ENCODE measurements at places on chromosomes 16 and 17.

GRCh38 chr17:48503747-48504146, 27.1 kb downstream of the HOXB1 start:
- peak; percentile 79 for DNase-seq

GRCh38 chr16:52872731-52873130, 180.0 kb downstream of the CHD9NB start:
- DNase-seq = no peak

- peak; percentile 96 for DNase-seq
These were observed 107.0 kb upstream of the CACNG5 start for GRCh38 chr17:66727634-66728570.

DNA sequence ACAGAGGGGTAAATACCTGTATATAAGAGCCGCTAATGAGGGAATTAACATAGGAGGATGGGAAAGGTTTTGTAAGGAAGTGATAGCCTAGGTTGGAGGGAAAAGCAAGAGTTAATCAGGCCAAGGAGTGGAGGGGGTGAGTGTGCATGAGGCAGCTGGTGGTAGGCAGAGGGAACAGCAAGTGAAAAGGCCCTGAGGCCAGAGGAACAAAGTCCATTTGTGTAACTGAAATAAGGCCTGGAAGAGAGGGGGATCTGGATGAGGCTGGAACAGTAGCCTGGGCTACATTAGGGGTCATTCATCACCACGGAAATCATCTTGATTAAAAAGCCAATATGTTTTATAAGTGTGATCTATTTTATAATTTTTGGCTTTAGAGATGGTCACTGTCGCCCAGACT, 45.7 kb downstream of the FZD2 start:
- no peak for DNase-seq

DNA sequence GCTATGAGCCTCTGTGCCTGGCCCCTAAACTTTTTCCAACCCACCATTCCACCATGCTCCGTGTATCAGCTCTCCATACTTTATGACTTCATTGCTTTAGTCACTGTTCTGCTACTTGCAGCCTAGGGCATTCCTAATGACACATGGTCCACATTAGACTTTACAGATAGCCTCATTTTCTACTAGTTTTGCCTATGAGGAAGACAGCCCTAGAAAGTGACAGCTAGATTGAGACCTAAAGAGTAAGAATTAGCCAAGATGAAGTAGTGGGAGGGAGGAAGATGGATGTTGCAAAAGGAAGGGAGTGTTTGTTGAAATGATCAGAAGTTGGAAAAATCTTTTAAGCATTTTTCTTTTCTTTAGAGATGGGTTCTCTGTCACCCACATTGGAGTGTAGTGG, 11.0 kb downstream of the C16orf54 start:
- DNase-seq = no peak

GRCh38 chr17:41683441-41684007, 5.2 kb upstream of the EIF1 start:
- DNase-seq = peak; percentile 47

DNA sequence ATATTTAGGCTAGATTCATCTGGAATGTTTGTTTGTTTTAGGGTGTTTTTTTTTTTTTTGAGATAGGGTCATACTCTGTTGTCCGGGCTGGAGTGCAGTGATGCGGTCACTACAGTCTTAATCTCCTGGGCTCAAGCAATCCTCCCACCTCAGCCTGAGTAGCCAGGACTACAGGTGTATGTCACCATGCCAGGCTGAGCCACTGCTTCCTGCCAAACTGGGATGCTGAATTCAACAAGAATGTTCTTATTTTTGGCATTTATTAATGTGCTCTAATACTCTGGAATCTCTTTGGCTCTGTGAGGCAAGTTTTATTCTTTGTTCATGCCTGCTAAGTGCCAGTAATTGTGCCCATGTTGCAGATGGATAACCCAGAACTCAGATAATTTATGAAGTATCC, 21.5 kb downstream of the SP2 start:
- no peak for DNase-seq

- DNase-seq = no peak
These were observed 31.9 kb upstream of the PHAF1 start for GRCh38 chr16:67077871-67078270.

DNA sequence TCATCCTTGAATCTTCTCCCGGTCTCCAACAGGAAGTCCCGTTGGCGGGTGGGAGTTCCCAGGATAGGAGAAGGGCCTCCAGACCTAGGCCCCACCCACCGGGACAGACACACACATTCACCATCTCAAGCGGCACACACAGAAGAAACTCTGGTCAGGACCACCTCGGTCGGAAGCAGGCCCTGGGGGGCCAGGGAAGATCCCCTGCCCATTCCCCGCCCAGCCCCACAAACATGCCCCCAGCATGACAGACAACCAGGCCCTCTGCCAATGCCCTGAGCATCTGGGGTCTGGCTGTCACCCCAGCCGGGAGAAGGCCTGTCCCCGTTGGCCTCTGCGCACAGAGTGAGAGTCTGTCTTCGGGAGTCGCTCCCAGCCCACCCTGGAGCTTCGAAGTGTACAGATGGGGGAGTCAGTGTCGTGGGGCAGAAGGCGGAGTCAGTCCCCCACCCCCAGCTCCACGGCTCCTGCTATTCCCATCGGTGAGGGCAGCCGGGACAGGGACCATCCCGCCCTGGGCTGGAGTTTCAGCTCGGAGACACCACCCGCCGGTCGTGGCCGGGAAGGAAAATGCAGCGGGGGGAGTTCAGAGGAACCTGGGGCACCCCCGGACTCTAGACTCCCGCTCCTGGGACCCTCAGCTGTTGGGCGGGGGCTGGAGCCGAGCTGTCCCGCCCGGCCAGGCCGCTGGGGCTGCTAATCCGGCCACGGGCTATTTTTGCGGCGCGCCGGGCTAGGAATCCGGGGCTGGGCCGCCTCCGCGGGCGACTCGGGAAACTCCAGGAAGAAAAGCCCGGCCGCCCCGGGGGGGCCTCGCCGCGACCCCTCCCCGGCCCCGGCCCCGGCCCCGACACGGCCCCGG, 660 bp downstream of the RHBDF1 start:
- DNase-seq = peak; percentile 95

DNA sequence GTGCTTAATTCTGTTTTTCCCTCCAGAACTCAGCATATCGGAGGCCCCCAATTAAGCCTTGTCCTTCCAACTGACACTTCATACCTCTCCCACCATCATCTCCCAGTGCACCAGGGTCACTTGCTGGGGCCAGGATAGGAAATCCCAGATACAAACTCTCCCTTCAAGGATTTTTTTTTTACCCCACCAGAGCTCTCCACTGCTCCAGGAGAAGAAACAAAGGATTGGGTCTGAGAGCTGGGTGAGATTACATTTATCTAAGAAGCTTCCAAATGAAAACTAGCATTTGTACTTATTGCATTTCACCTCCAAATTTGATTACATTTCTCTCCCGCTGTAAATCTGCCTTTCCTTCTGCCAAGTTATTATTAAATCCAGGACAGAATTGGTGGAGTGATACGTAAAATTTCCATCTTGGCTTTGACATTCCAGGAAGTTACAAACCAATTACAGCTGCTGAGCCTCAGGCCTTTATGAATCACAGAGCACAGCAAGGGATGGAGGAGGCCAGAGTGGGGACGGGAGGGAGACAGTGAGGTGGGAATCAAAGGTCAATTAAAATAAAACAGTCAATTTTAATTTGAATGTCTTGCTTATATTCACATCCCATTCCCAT, 123.5 kb downstream of the USP31 start:
- no peak for DNase-seq

GRCh38 chr17:39659279-39660010, 5.7 kb upstream of the TCAP start:
- no peak for DNase-seq

GRCh38 chr16:88999457-89000206, 22.6 kb upstream of the CBFA2T3 start:
- peak; percentile 66 for DNase-seq

DNA sequence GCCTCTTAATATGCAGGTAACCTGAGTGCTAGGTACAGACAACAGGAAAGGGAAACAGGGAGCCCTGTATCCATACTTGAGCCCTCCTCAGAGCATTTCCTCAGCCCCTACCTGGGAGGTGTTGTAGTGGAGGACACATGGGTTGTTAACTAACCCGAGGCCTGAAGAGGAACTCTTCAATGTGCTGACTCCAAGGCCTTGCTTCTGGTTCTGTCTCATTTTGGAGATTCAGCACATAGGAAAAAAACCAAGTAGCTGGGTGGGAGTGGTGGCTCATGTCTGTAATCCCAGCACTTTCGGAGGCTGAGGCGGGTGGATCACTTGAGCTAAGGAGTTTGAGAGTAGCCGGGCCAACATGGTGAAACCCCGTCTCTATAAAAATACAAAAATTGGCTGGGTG, 24.8 kb downstream of the SNX11 start:
- no peak for DNase-seq

- DNase-seq = no peak
These were observed 86.9 kb downstream of the MRM3 start for GRCh38 chr17:869086-869485.

GRCh38 chr17:5584383-5585286, at the start of gene NLRP1:
TSS of gene NLRP1 (minus strand) at chr17:5584509. CDS start at chr17:5583957, 552 bp downstream.
- DNase-seq = peak; percentile 88

DNA sequence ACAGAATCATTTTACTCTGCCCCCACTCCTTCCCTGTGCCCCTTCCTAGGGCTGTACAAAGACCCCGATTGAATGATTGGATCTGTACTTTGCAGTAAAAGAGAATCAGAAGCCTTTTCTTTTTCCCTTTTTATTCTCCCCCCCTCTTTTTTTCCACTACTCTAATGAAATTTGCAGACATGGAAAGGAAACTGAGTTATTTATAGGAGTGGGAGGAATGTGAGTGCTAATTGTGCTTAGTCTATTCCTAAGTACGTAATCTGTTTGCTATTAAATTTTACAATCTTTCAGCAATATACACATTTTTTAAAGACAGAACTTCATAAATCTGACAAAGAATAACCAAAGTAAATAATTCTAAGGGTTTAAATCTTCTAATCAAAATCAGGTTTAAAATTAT, 314.3 kb downstream of the MAP2K6 start:
- no peak for DNase-seq

DNA sequence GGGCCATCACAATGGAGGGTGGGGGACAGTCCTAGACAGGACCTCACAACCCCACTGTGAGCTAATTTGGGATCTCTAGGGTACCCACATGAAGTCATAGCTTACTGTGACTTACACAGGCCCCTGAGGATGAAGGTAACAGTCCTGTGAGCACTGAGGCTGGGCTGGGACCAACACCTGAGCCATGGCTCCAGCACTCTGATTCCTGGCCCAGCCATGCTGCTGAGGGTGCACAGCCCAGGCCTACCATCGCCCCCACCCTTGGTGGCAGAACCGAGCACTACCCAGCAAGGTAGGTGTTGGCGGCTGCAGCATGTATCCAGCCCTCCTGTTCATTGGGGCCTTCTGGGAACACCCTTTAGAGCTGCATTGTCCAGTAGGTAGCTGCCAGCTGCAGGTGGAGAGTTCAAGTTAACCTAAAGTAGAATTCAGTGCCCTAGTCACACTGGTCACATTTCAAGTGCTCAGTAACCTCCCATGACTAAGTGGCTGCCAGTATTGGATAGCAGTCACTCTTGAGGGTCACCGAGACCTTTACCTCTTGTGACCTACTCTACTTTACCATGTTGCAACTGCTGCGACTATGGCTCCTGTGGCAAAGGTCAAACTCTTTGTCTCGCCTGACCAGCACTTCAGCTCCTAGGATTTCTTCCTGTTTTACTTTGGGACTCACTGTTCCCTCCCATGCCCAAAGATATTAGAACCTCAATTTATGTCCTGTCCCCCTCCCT, 11.6 kb downstream of the AKAP1 start:
- no peak for DNase-seq

DNA sequence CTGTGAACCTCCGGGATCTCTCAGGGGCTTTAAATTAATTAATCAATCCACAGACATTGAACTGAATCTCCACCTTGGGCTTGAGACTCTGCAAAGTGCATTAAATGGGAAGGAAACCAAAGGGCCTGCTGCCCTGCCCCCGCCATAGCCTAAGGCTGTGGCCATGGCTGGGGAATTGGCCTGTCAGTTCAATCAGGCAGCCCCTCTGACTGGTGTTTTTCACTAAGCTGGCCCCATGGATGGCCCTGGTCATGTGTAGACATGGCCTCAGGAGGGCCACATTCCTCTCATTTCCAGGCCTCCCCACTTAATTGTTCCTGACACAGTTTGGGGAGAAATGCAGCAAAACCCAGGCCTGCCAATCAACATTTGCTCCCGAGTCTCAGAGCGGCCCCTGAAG, 499.8 kb downstream of the WWOX start:
- no peak for DNase-seq

DNA sequence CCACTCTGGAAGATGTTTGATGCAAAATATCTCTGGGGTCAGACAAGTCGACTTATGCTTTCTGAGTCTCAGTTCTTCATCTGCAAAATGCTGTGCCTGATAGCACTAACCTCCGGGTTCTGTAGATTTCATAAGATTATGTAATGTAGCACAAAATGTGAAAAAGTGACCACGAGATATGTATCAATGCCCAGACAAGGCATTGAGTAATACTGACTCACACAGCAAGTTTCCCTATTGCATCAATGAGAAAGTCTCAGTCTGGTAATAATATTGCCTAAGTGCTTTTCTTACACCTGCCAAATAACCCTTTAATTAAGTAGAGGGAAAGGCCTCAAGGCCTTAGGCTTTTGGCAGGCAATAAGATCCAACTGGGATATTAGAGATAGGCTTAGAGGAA, 41.4 kb upstream of the MMP2 start:
- no peak for DNase-seq

DNA sequence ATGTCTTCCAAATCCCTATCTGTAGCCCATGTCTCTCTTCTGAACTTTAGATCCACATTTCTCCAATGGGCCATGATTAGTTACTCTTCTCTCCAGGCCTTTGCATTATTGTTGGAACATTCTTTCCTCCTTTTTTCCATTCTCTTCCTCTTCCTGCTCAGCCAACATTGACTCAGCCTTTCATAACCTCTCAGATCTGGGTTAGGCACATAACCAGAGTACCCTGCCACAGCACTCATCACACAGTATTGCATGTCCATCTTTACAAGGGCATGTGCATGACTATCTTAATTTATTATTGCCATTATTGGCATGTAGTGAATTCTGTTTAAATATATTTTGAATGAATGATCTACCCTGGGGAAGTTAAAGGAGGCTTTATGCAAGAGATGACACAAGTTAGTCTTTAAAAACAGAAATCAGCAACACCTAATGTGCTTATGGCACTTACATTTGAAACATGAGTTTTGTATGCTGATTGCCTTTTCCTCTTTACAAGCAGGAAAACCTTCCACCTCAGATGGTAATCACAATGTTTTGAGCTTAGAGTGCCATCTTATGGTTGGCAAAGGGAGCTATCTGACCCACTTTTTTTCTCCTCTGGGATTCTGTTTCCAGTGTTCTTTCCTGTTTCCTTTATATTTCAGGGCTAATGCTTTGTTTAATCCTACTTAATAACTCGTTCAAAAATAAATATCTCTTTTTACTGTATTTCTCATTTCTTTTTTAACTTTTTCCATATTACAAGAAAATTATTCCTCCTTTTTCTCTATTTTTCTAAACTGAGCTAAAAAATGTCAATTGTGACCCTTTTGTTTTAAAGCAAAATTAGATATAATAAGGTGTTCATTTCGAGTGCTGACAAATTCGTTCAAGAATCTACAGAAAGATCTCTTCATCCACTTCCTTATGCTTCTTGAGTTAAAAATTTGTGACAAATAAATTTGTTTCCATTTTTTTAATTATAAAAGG, 151.0 kb upstream of the RBL2 start:
- DNase-seq = no peak

GRCh38 chr17:31310886-31311285, 3.0 kb downstream of the EVI2B start:
- DNase-seq = no peak
